ENCODE measurements at places on chromosomes 16 and 17.

GRCh38 chr17:17156107-17156506, 50.0 kb downstream of the PLD6 start:
- DNase-seq, result no peak

DNA sequence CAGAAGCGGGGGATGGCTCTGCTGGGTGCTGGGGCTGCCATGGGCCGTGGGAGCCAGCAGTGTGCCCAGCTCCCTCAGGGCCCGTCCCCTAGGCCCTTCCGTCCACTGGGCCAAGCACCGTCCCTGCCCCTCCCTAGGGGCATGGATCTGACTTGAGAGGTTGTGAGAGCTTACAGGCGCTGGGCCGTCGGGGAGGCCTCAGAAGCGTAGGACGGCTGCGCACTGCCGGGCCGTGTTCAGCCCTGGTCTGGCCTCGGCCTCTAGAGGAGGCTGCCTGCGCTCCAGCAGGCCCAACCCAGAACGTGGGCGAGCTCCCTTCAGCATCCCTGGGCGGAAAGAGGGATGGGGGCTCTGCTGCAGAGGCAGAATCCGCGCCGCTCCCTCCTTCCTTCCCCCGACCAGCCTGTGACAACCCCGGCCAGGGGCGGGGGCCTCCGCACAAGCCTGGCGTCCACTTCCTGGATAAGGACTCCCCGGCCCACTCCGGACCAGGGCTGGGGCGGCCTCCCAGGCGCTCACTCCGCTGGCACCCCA, 685 bp upstream of the MPG start:
- no peak for DNase-seq

GRCh38 chr17:13704333-13704732, 102.6 kb upstream of the HS3ST3A1 start:
- no peak for DNase-seq

GRCh38 chr17:74241431-74241830, 28.1 kb downstream of the TTYH2 start:
- no peak for DNase-seq

- DNase-seq, result no peak
Observed at GRCh38 chr17:69170377-69170776, 28.7 kb upstream of the ABCA6 start.

DNA sequence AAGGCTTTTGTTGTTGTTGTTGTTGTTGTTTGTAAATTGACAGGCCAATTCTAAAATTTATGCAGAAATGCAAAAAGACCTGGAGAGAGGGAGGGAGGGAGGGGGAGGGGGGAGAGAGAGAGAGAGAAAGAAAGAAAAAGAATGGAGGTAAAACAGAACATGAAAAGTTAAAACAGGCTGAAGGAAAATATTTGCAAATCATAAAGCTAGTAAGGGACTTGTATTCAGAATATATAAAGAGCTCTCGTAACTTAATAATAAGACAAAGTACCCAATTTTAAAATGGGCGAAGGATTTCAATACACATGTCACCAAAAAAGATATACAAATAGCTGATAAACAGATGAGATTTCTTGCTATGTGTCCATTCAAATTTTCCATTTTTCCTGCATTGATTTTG, 15.4 kb downstream of the TNRC6C start:
- no peak for DNase-seq

DNA sequence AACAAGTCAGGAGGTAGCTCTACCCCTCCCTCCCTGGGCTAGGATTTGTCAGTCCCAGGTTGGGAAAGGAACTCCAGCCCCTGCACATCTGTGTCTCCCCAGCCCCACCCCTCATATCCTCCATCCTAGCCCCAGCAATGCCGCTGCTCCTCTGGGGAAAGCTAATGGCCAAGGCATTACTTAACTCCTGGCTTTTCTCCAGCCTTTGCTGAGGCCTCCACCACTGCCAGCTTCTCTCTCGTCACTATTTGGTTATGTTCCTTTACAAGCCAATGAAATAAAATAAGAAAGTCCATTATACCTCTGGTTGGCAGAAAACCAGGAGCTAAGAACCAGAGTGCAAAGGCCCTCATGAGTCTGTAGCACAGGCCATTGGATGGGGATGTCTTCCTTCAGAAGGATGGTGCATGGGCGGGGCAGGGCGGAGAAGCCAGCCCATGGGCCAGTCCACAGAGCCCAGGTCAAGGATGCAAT, 171.0 kb downstream of the CCDC182 start:
- DNase-seq, result no peak

DNA sequence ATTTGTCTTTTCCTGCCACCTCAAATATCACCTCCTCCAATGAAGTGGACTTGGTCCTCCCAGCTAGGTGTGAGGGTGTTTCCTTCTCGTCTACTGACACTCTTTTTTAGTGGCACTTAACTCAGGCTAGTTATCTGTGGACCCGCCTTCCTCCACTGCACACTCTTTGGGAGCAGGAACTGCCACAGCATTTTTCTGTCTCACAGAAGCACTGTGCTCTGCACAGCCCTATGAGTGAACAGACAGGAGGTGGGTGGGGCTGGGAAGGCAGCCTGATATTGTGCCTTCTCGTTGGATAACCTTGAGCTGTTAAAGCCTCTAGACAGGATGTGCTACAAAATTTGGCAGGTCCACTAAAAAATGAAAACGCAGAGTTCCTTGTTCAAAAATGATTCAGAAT, 31.9 kb upstream of the HOXB13 start:
- DNase-seq, result no peak

GRCh38 chr17:4221899-4222659, 41.7 kb downstream of the ANKFY1 start:
- DNase-seq, result no peak

DNA sequence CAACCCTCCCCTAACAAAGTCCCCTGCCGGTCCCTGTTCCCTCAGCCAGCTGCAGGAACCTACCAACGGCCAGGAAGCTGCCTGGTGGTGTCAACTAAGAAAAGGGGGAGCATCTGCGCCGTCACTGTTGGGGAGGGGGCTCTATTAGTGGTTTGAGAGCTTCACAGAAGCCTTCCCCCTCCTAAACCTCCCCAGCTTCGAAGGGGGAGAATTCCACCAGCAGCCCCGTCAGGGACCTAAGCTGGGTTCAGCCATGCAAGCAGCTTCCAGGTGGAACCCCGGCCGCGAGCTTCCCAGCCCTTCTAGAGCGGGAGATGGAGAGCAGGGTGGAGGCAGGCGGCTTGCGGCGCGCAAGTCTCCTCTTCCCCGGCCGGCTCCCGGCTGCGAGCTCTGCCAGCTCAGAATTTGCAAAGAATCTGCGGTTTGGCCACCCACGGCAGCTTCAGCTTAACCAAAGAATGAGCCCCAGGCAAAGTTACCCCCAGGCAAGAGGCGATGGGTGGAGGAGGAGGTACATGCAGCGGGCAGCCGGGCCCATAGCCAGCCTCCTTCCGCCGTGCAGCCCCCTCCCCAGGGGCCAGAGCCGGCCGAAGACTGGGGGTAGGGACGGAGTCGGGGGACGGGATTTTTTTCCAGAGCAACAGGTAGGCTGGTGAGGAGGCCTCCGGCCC, 33.7 kb downstream of the DDX19A start:
- no peak for DNase-seq

GRCh38 chr17:43581130-43581529, 35.0 kb upstream of the ETV4 start:
- no peak for DNase-seq

GRCh38 chr17:51668963-51669246, 408.6 kb downstream of the UTP18 start:
- DNase-seq, result no peak

GRCh38 chr16:85943711-85944110, 44.7 kb downstream of the IRF8 start:
- no peak for DNase-seq

GRCh38 chr17:43935926-43936261, 6.4 kb downstream of the PPY start:
- DNase-seq, result no peak

DNA sequence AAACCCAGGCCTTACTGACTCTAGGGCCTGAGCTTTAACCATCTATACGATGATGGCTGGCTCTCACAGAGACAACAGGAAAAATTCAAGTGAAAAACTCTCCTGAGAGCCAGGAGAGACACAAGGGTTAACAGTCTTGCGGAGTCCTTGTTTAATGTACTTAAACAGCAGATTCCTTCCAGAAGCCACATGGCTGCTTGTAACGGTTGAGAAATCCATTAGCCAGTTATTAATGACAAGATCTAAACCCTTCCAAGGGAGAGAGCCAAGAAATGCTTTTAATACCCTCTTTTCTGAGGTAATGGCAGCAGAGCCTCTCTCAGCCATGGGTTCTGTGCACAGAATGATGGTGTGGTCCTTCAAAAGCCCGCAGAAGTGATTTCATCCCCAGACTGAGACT, 5.2 kb upstream of the ALDOA start:
- DNase-seq, result no peak

DNA sequence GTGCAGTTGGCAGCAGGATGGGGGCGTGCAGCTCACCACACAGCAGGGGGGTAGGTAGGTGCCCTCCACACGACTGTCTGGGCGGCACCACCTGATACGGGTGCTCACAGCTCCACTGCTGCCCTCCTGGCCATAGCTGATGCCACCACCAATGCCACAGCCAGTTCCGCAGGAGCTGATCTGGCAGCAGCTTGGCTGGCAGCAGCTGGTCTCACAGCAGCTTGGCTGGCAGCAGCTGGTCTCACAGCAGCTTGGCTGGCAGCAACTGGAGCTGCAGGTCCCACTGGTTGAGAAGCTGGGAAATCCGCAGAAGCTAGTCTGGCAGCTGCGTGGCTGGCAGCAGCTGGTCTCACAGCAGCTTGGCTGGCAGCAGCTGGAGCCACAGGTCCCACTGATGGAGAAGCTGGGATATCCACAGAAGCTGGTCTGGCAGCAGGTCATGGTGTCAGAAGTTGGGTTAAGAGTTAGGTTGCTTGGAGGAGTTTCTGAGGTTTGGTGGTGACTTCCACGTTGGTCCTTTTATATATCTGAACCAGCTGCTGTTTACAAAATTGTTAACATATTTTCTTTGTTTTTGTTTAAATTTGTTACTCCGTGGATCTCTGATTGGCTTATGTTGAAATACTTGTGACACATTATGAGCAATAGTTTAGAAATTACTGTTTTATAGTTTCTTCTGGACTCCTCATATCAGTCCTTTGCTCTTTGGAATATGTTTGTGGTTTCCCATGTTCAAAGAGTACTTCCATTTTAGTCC, at the start of gene KRTAP1-5:
Gene KRTAP1-5, minus strand, starts transcription at position 494 of the 757 bp plus-strand sequence. Its CDS starts 53 bp downstream, at position 441.
- DNase-seq, result no peak

DNA sequence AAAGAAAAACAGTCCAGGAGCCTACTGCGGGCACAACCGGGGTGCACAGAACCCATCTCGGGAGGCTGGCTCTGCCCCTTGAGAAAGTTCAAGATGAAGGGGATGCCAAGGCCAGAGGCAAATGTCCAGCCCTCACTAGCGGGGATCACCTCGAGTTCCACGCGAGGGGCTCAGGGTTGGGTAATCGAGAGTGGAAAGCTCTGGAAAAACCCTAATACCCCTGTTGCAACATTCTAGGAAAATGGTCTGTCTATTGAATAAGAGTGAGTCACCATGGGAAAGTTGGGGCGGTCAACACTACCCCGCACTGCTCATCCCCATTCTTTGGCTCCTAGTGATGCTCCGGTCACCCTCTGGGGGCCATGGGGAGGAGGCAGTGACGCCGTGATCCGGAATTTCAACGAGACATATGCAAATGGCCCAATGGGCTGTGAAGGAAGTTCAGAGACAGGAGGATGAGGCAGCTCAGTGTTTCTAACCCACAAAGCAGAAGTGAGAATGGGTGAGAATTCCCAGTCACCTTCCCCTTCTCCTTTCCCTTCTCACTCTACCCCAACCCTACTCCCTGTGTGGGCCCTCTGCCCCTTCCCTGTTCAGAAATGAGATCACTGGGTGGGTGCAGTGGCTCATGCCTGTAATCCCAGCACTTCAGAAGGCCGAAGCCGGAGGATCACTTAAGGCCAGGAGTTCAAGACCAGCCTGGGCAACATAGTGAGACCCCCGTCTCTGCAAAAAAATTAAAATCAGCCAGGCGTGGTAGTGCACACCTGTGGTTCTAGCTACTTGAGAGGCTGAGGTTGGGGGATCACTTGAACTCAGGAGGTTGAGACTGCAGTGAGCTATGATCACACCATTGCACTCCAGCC, 22.4 kb downstream of the SOCS3 start:
- no peak for DNase-seq

GRCh38 chr16:87926246-87927194, 9.8 kb downstream of the CA5A start:
- DNase-seq, result no peak

- no peak for DNase-seq
Observed at GRCh38 chr17:75843577-75844529, at the start of gene UNC13D. Gene UNC13D (minus strand): TSS chr17:75844404. CDS start chr17:75844337, 67 bp downstream.

DNA sequence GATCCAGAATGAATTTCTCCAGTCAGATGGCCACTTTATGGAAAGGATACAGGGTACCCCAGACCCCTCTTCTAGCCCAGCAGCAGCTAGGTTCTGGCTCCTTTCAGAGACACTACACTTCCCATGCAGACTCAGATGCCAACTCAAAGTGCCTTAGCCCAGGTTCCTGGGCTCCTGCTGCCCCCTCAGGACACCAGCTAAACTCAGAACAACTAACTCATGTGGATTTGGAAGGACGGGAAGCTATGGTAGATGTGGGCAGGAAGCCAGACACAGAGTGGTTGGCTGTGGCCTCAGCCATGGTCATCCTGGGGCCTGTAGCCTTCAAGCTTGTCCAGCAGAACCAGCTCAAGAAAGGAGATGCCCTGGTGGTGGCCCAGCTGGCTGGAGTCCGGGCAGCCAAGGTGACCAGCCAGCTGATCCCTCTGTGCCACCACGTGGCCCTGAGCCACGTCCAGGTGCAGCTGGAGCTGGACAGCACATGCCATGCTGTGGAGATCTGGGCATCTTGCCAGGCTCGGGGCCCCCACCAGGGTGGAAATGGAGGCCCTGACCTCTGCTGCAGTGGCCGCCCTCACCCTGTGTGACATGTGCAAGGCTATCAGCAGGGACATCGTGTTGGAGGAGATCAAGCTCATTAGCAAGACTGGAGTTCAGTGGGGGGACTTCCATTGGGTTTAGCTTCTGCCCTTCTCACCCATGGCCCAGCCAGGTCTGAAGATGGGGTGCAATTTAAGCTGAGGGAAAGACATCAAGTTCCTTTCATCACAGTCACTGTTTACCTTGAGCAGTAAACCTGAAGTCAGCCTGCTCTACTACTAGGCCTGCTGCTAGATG, 111.8 kb downstream of the N4BP1 start:
- DNase-seq, result no peak

DNA sequence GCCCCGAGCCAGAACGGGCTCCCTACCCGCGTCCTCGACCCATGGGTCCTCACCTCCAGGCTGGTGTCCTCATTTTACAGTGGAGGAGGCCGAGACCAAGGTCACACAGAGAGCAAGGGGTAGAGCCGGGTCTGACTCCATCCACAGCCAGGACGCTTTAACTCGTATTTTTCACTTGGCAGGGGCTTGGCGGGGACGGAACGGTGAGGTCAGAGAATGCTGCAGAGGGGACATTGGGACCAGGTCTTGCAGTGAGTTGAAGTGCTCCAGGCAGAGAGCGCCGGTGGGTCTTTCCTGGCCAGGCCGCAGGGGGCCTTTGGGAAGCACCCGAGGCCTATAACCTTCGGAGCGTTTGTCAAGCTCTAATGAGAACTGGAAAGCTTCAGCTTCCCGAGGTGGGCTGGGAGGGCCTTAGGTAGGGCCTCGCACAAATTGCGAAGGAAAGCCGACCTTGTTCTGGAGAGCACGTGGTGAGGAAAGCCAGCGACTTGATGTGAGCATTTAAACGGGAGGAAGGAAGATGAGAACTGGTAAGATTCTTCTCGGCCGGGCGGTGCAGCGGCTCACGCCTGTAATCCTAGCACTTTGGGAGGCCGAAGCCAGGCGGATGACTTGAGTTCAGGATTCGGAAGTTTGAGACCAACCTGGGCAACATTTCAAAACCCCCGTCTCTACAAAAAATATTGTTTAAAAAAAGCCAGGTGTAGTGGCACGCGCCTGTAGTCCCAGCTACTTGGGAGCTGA, 908 bp upstream of the CLUH start:
- DNase-seq, result no peak

Measured in NCI-H1436 (cell line).